Activated CD8-positive, alpha-beta T cell treated with anti-CD3 and anti-CD28 coated beads for 36 hours (primary cell): ENCODE measurements at places on chromosomes 6 and 20. TPM values are rescaled to one million over a fixed set of nuclear protein-coding genes. Genes with fewer than 3 reads are reported as not detected.

The ZBTB46 gene
- 0.38 TPM for total RNA-seq

The FOXS1 gene
- total RNA-seq = not detected

The MAPK13 gene
- total RNA-seq = 60.9 TPM

The GNRH2 gene
- total RNA-seq = 0.36 TPM

The PDYN gene
- total RNA-seq = not detected

The SYCP2L gene
- 0.32 TPM for total RNA-seq

The LAMA2 gene
- total RNA-seq = 1.5 TPM

The JPH2 gene
- 0.47 TPM for total RNA-seq

- no peak for DNase-seq
Observed at GRCh38 chr6:32613475-32613874, 23.7 kb upstream of the HLA-DQA1 start.

- peak; percentile 32 for DNase-seq
Observed at GRCh38 chr6:53309059-53309900, 39.5 kb downstream of the ELOVL5 start.

DNA sequence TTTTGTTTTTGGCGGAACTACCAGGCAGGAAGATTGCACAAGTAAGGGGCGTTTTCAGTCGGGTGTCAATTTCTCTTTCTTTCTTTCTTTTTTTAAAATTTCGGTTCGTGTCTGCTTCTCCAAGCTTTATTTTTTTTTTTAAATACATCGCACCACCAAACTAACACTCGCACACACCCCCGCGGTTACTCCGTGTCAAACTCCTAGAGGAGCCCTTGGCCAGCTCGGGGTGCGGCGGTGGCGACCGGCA, 338 bp downstream of the UTRN start:
- DNase-seq = peak; percentile 37

GRCh38 chr20:32360333-32360634, 2.2 kb downstream of the ASXL1 start:
- DNase-seq = no peak

DNA sequence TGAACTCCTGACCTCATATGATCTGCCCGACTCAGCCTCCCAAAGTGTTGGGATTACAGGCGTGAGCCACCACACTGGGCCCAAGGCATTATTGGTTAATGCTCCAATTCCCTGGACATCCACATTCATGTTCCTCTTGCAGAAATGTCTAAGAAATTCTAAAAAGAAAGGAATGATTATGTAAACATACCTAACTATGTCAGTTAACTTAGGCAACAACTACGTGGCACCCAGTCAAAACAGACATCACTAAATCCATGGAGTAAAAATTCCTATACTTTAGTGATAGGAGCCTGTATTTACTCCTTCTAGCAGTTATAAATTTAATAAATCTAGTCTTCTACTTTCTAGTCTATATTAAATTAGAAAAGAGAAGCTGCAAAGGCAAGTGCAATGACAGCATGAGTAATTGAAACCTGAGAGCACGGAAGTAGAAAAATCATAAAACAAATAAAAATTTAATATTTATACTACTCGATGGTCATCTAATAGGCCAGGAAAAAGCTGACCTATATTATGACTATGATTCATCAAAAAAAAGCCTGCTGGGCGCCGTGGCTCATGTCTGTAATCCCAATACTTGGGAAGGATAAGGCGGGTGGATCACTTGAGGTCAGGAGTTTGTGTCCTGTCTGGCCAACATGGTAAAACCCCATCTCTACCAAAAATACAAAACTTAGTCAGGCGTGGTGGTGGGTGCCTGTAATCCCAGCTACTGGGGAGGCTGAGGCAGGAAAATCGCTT, 4.2 kb downstream of the AHI1 start:
- DNase-seq = no peak

- DNase-seq = no peak
Observed at GRCh38 chr6:11384531-11385309, 152.3 kb upstream of the NEDD9 start.

- DNase-seq = no peak
Observed at GRCh38 chr6:143140767-143141166, 80.1 kb downstream of the AIG1 start.

DNA sequence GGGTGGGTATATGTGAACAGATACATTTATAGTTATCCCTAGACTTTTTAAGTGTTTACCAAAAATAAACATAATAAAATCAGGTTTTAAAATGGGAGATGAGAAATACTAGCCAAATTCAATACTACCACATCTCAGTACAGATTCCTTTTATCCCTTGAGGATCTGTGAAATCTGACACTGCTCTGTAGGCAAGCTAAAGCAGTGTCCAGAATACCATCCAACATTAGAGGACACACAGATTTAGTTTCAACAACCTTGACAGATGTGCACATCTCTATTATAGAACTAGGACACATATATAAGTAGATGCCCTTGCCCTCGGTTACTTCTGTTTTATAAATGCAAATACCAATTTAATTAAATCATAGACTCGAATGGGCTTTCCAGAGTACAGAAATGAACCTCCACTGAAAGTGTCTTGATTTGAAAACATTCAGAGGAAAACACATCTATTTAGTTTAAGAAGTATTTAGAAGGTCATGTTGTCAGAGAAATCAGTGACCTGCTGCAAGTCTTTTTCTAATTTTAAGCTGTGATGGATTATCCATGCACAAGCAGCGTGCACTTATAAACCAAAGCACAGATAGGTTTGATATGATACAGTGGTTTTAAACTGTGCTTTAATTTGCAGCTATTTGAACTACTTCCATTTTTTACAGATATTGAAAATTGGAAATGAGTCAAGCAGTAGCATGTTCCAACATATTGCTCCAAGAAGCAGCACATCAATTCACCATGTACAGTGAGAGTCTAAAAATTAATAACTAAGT, 156.3 kb upstream of the EPHA7 start:
- no peak for DNase-seq

DNA sequence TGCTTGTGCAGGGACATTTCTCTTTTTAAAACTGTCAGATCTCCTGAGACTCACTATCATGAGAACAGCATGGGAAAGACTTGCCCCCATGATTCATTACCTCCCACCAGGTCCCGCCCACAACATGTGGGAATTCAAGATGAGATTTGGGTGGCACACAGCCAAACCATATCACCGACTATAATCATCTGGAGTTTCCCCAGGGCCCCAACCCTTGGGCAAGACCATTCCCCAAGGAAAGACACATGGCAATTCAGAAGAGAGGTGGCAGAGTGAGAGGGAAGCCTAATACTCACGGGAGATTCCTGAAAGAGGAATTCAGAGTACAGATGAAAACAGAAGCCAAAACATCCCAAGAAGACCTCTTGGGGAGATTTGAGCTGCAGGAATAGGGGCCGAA, 291.0 kb upstream of the PLCB4 start:
- no peak for DNase-seq

GRCh38 chr6:166718516-166718915, 91.5 kb upstream of the RPS6KA2 start:
- no peak for DNase-seq

DNA sequence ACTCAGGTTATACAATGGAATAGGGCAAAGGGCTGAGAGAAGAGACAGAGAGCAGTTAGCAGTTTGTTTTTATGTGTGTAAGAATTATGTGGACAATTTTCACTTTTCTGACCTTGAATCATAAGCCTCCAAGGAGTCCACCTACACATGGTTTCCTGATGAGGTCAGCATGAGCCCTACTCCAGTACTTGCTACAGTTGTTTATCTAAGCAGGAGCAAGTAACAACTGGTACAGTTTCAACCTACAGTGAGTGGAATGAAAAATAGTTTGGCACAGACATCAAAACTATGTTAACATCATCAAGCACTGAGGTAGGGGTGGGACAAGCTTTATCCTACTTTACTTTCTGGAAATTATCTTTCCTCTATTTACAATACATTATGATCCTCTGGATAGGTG, 426.7 kb upstream of the ID4 start:
- no peak for DNase-seq

- DNase-seq = no peak
Observed at GRCh38 chr6:13412639-13413465, 74.5 kb downstream of the GFOD1 start.

- DNase-seq = no peak
Observed at GRCh38 chr6:89050155-89050554, 30.4 kb upstream of the PNRC1 start.

- DNase-seq = no peak
Observed at GRCh38 chr6:111813237-111813636, 60.0 kb downstream of the FYN start.

DNA sequence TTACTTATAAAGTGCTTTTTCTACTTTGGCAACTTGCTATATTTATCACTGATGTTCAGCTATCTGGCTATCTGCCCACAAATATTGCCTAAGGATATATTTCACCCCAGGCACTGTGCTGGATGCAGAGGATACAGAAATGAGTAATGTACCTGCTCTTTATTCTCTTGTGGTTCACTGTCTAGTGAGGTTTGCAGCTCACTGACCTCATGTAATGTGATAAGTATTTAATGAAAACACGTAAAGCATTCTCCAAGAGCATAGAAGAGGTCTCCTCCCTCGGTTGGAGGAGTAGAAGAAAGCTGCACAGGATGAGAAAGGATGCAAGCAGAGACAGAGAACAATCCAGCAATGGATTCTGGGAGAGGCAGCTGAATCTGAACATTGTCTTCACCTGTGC, 610.7 kb downstream of the CBLN4 start:
- no peak for DNase-seq

DNA sequence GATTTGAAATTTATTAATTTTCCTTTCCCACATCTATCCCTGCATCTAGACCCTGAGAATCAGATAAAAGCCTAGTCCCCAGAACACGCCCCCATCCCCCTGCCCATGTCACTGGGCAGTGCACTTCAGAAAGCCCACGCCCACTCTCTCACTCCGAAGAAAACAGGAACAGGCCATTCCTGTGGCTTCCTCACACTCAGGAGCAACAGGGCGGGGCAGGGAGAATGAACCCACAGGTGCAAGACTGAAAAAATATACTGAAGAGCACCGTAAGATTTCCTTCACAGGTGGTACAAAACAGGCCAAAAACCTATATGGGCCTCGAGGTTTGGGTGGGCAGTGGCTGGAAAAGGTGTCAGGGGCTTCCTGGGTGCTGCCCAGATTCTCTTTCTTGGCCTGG, 3.4 kb downstream of the OXT start:
- DNase-seq = no peak

DNA sequence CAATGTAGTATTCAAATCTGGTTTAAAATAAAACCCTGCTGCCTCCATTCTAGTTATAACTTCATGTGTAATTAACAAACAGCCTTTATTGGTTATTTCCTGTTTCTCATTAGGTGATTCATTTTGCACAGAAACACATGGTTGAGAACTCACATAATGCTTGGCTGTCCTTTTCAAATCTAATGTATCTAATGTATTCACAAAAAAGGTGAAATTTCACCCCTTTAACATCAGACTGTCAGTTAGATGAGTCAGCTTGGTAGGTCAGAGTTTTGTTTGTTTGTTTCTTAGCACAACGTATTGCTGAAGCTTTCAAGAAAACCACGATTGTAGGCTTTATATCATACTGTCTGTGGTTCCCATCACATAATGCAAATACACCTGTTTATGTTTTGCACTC, 78.7 kb upstream of the TMEM30A start:
- DNase-seq = no peak

- no peak for DNase-seq
Observed at GRCh38 chr6:3345836-3346235, 87.1 kb downstream of the PSMG4 start.

- no peak for DNase-seq
Observed at GRCh38 chr20:39116020-39116419, 153.9 kb downstream of the DHX35 start.

- no peak for DNase-seq
Observed at GRCh38 chr20:51080516-51080915, 57.6 kb upstream of the KCNG1 start.

GRCh38 chr6:12772416-12772815, 55.8 kb downstream of the PHACTR1 start:
- no peak for DNase-seq

- no peak for DNase-seq
Observed at GRCh38 chr6:46760925-46761324, 14.2 kb downstream of the ANKRD66 start.

GRCh38 chr6:128305228-128305627, 215.2 kb downstream of the PTPRK start:
- DNase-seq = no peak

GRCh38 chr20:19692685-19693119, 65.4 kb upstream of the RIN2 start:
- DNase-seq = peak; percentile 61
